Activated naive CD4-positive, alpha-beta T cell treated with Interleukin-2 at 50 U/mL for 16 hours (primary cell): ENCODE measurements at places on chromosomes 5 and 9.

DNA sequence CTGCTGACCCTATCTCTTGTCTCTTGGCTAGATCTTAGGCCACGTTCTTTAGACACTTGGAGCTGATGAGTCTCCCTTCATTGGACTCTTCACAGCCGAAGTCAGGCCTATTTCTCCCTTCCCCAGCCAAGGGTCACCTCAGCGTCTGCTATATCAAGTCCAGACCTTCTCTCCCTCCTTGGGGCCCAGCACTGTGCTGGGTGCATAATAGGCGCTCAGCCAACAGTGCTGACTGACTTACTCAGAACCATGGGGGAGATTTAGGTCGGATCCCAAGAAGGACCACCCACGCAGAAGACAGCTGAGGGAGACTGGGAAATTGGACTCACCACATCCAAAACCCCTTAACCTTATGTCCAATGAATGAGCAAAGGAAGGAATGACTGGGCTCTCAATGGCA lies 5.6 kb upstream of the AMBP start:
- no peak for DNase-seq

GRCh38 chr9:14107495-14107894 lies 206.4 kb downstream of the NFIB start:
- no peak for DNase-seq

- DNase-seq: no peak
Measured at GRCh38 chr9:110820381-110820780, 151.8 kb downstream of the MUSK start.

DNA sequence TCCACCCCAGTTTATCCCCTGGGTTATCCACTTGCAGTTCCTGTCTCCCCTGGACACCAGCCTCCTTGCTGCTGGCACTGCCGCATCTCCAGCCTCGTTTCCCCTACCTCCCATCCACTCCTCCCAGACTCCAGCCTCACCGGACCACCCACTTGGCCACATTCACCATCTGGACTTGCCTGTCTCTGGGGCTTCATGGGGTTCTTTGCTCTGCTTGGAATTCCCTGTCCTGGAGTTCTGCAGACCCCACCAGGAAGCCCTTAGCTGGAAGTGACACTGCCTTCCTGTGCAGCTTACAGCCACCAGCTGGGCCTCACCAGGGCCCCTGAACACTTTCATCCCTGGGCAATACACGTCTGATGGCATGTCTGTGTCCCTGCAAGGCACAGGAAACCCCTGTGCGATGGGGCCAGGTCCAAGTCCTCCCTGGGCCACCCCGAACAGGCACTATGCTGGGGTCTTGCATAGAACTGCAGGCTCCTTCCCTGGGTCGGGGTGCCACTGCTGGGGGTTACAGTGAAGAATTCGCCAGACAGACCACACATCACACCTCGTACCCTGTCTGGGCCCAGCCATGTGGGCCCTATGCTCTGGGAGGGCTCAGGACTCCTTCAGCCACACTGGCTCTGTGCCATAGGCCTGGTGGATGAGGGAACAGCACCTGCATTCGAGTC lies 3.0 kb downstream of the FLT4 start:
- no peak for DNase-seq

DNA sequence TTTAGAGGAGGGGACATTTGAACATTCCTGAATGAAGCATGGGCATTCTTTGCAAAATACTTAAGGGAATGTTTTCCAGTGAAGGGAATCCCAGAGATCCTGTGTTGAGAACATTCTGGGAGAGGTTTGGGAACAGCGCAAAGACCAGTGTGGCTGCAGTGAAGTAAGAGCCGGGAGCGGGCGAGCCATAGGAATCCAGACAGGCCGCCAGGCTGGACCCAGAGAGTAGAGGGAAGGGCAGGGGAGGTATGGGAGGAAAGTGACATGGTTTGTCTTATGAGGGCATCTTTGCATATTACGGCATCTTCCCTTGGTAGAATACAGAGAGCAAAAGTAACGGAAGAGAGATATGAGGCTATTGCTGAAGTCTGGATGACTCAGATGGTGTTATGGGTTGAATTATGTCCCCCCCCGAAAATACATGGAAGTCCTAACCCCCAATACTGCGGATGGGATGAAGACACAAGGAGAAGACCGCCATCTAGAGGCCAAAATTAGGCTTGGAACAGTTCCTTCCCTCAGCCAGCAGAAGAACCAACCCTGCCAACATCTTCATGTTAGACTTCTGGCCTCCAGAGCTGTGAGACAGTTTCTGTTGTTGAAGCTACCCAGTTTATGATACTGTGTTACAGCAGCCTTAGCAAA lies 268.2 kb downstream of the MAST4 start:
- DNase-seq: peak; percentile 12

DNA sequence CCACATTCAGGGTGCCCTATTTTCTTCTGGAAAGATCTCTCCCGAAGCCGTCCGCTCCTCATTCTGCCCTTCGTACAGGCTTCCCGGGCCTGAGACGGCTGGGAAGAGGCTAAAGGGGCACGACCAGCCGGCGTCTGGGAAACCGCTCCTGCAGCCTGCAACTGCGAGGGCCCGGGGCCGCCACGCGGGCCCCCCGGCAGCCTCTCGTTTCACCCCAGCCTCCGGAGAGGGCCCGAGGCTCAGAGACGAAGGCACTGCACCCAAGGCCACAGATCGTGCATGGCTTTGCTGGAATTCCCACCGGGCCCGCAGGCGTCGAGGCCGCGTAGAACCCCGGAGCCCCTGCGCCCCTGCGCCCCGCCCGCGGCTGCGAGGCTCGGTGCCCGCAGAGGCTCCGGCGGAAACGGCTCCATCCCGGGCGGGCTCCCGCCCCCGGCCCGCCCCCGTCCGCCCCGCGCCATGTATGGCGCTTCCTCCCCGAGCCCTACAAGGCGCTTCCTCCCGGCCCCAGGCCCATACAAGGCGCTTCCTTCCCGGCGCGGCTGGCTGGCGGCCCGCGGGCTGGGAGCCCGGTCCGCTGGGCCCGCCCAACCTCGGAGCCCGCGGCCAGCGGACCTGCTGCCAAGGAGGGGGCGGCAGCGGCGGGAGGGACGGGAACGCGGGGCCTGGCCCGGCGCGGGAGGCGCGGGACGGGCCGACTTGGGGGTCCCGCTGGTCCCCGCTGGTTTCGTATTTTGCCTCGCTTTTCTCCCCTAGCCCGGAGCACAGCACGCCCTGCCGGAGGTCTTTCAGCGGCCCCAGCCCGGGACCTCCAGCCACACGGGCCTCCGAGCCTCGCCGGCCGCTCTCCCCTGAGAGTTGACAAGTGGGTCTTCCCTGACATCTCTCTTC lies 26.6 kb downstream of the EGR1 start:
- DNase-seq: peak; percentile 85

DNA sequence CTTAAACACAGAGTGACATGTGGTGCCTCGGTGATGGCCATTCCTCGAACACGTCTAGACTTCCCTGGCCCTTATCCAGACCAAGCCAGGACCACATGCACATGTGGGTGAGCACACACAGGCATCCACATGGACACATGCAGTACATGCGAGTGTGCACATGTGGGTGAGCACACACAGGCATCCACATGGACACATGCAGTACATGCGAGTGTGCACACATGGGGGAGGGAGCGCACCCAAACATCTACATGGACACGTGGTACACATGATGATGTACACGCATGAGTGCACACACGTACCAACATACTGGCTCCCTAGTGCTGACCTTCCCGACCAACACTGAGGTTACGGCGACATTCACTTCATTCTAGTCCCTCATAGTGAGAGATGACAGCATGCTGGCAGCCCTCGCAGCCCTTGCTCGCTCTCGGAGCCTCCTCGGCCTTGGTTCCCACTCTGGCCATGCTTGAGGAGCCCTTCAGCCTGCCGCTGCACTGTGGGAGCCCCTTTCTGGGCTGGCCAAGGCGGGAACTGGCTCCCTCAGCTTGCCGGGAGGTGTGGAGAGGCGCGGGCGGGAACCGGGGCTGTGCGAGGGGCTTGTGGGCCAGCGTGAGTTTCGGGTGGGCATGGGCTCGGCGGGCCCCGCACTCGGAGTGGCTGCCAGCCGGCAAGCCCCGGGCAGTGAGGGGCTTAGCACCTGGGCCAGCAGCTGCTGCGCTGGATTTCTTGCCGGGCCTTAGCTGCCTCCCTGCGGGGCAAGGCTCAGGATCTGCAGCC lies 186.8 kb downstream of the HSPA4 start:
- DNase-seq: no peak

- DNase-seq: no peak
Measured at GRCh38 chr9:98888801-98889421, 54.8 kb upstream of the COL15A1 start.

DNA sequence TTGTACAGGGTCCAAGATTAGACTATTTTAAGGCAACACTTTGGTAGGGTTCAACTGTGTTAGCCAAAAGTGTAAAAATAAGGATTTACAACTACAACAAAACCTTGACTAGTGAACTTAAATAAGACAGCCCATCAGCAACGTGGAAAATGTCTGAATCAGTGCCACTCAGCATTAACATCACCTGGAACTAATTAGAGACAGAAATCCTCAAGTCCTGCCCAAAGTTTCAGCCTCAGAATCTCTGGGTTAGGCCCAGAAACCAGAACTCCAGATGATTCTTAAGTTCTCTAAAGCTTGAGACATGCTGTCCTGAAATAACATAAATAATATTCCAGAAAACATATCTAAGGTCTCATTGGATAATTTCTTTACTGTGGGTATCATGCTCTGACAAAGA lies 118.6 kb downstream of the SEMA6A start:
- DNase-seq: no peak

DNA sequence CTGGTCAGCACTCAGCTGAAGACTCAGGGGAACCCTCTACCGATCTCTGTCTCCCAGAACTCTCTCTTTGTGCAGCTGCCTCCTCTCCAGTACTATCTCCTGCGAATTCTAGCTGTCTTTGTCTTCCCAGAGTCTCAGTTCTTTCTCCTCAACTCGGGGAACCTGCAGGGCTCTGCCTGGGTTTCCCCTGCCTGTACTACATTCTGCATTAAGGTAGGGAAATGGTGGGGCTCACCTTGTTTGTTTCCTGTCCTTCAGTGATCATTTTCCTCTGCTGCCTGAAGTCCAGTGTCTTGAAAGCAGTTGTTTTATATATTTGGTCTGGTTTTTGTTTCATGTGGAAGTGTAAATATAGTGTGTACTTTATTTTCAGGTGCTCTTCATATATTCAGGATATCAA lies 43.1 kb upstream of the IGFBPL1 start:
- no peak for DNase-seq

- DNase-seq: peak; percentile 27
Measured at GRCh38 chr9:93827545-93828330, 127.4 kb downstream of the BARX1 start.

DNA sequence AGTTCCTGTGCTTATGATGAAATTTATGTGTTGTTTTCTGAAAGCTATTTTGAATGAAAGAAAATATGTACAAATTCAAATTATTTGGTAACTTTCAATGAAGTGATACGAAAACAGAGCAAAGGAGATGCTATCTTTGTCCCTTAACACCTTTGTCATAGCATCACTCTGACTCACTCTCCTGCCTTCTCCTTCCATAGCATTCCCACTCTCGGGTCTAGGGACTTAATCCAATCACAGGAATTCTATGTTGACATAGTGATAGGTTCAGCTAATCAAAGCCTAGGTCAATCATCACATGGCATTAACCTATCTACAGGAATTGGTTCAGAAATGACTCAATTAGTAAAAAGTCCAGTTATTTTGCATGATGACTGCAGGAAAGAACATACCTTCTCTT lies 464.7 kb upstream of the RORB start:
- no peak for DNase-seq

GRCh38 chr5:153136910-153137614 lies 353.4 kb upstream of the GRIA1 start:
- no peak for DNase-seq

GRCh38 chr9:85727500-85727899 lies 14.3 kb downstream of the AGTPBP1 start:
- no peak for DNase-seq

GRCh38 chr5:122236270-122237040 lies 75.6 kb upstream of the SNCAIP start:
- no peak for DNase-seq

GRCh38 chr5:12936221-12936620 lies 1008.3 kb downstream of the DNAH5 start:
- DNase-seq: no peak

DNA sequence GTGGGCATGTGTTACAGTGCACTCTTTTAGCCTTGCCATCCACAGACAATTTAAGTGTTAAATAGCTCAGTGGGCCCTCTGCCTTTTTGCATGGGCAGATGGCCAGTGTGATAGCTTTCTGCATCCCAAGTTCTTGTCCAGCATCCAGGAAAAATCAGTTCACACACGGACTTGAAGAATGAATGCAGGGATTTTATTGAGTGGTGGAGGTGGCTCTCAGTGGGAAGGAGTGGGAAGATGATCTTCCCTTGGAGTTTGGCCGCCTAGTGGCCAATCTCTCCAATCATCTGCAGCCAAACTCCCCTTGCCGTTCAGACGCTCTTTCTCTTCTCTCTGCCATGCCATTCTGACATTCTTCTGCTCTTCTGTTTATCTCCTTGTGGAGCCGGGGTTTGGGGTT lies 322.4 kb upstream of the GRAMD2B start:
- no peak for DNase-seq

DNA sequence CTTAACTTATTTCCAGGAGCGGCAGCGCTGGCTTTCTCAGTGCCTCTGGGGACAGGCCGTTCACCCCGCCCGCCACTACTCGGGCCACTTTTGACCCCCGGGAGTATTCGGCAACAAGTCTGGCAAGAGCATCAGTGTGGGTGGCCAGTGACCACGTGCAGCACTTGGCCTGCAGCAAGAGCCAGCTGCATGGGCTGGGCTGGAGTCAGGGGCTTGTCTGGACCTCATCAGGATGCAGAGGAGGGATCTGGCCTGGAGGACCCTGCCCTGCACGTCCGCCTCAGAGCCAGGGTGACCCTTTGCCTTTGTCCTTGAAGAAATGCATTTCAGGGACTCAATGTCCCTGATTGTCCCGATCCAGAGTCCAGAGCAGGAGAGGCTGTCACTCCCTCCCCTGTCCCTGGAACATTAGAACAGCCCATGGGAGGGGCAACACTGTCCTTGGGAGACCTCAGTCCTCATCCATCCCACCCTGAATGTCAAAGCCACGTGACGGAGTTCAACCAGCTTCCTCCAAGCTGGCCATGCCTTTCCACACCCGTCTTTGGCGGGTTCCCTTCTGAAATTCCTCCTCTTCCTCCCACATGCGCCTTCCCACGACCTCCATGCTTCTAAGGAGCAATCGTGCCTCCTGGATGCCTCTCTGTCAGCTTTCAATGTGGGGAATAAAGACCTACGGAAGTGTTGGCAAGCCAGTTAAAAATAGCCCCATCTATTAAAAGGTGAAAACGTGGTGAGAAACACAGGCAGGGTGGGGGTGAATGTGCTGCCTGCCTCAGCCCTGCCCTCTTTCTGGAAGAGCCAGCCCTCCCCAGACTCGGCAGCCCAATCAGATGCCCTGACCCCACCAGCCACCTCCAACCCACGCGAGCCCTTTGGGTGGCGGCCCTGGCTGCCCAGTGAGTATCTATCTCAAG lies 99.0 kb downstream of the OLFM1 start:
- DNase-seq: no peak
